ENCODE measurements at places on chromosomes 16 and 17.

DNA sequence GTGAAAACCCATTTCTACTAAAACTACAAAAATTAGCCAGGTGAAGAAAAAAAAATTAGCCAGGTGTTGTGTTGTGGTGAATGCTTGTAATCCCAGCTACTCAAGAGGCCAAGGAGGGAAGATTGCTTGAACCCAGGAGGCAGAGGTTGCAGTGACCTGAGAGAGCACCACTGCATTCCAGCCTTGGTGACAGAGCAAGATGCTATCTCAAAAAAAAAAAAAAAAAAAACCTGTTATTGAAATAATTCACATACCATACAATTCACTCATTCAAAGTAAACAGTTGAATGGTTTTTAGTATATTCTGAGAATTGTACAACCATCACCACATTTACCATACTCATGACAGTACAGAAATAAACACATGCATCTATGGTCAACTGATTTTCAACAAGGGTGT is 31.0 kb downstream of the ZNRF1 start:
- no peak for DNase-seq

DNA sequence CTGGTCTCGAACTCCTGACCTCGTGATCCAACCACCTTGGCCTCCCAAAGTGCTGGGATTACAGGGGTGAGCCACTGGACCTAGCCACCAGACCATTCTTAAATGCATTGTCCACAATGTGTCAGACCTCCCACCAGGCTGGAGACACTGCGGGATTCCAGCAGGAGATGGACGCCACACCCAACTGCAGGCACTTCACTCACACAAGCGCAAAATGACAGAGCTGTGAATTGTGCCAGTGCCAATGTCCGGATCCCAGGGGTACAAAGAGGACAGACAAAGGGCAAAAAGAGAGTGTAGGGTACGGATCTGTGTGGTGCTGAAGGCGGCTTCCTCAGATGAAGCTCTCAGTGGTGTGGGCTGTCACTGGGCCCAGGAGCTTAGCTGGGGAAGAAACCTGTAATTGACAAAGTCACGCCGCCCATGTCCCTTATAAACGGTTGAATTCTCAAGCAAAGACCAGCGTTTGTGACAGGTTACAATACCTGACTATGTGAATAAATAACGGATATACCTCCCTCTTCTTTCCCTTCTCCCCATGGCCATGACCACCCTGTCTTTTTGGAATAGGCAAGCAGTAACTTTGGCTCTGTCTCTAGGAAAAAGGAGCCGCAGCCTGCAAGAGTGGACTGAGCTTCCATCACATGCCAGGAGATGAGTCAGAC is 40.0 kb downstream of the HS3ST3A1 start:
- no peak for DNase-seq

- DNase-seq, result no peak
Observed at GRCh38 chr17:48578616-48579470, 693 bp upstream of the HOXB4 start.

DNA sequence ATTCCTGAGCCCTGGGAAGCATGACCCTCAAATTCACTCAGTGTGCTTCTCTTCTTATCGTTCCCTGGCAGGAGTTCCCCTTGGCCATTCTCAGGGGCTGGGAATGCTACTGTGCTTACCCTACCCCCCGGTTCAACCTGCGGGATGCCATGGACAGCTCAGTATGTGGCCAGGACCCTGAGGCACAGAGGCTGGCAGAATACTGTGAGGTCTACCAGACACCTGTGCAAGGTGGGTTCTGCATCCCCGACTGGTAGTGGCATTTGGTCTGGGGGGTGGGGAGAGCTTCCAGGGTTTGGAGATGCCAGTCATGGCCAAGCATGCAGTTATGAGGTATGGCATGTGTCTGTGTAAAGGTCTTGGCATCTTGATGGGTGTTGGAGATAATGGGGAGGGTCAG is 39.4 kb downstream of the WSCD1 start:
- no peak for DNase-seq

DNA sequence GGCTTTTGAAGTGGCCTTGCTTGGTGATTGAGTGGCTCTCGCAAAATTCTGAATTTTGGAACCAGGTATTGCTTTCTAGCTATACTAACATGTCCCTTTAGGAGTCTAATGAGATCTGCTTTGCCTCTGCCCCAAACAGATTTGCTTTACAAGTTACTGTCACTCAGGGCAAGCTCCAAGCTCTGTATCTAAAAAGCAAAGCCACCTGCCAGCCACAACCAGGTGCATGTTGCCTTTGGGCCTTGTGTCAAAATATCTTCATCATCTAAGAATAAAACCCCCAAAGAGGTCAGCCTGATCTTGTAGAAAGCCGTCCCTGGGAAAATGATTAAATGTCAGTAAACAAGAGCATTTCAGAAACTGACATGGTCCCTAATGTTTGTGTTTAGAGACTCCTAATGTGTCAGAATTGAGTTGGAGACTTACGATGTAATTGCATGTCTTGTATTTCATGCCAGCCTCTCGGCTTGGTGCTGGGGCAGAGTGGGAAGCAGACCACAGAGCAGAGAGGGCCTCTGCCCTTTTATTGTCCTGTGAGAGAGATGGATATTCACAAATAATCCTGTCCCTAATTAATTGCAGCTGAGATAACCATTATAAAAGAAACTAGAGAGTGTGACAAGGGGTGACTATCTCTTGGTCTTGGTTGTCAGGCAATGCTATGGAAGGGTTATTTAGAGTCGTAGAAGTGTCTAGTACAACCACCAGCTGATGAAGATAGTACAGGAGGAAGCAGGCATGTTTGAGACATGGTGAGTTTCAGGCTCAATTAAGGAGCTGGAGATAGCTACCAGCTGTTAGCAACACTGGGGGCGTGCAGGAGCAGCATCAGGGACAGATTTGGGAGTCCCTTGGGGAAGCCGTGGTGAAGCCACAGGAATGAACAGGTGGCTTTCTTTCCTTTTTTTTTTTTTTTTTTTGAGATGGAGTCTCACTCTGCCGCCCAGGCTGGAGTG is 90.7 kb downstream of the PITPNC1 start:
- no peak for DNase-seq

DNA sequence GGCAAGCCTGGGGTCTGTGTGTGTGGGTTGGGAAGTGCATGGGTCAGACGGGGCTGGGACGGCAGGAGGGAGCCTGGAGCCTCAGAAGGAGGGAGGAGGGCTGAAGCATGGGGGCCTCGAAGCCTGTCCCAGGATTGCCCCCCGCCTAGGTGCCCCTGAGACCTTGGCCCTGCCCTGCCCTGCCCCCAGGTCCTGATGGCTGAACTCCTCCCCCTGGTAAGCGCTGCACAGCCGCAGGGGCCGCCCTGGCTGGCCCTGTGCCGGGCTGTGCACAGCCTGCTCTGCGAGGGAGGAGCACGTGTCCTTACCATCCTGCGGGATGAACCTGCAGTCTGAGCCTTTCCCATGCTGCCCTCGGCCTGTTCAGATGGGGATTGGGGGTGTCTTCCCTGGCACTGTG is 4.4 kb downstream of the TEDC2 start:
- DNase-seq, result no peak

DNA sequence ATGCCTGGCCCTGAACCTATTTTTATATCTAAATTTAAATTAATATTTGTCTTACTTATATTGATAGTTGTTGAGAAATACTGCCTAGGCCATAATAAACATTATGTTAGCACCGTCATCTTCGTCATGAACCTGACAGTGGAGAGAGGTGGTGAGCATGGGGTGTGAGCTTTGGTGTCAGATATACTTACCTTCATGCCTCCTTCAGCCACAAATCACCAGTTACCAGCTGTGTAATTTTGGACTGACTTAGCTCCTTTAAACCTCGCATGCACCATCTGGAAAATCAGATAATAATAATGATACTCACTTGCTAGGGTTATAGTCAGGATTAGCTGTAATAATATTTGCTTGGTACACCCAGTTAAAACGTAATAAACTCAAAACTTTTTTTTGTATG is 35.0 kb downstream of the SNX29 start:
- DNase-seq, result no peak

- no peak for DNase-seq
Observed at GRCh38 chr17:61284174-61284573, 115.5 kb upstream of the TBX2 start.

DNA sequence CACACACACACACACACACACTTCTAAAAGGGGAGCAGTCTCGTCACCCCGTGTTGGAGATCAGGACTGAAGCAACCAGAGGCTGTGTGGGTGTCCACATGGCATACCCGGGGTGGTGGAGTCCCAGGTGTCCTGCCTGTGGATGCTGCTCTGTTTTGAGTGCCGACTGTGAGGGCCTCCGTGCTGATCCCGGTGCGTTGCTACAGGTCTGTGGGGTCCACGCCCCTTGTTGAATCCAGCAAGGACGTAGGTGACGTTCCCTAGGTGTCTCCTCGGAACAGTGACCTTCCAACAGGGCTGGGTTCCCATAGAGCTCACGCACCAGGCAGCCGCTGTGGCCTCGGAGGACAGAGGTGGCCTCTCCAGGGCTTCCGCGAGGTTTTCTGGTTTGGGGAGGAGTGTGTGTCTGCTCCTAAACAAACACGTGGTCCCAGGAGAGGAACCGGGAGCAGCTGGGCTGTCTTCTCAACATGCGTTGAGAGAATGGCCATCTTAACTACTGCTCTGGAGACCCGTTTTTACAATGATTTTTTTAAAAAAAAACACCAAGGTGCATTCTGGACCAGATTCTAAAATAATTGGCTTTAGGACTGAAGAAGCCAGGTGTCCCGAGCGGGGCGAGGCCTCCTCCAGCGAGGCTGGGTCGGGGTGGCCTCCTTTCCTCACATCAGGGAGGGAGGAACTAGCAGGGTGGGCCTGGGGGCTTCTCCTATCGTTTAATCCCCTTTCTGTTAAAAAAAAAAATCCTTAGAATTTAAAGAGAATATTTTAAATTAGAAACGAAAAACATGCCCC is 100.6 kb upstream of the ZNF750 start:
- DNase-seq, result no peak

GRCh38 chr17:70365091-70365583 is 195.8 kb downstream of the KCNJ2 start:
- no peak for DNase-seq

- DNase-seq, result no peak
Observed at GRCh38 chr16:47465919-47466630, 4.9 kb downstream of the PHKB start.

- DNase-seq, result no peak
Observed at GRCh38 chr17:16512011-16512410, 20.0 kb upstream of the LRRC75A start.

DNA sequence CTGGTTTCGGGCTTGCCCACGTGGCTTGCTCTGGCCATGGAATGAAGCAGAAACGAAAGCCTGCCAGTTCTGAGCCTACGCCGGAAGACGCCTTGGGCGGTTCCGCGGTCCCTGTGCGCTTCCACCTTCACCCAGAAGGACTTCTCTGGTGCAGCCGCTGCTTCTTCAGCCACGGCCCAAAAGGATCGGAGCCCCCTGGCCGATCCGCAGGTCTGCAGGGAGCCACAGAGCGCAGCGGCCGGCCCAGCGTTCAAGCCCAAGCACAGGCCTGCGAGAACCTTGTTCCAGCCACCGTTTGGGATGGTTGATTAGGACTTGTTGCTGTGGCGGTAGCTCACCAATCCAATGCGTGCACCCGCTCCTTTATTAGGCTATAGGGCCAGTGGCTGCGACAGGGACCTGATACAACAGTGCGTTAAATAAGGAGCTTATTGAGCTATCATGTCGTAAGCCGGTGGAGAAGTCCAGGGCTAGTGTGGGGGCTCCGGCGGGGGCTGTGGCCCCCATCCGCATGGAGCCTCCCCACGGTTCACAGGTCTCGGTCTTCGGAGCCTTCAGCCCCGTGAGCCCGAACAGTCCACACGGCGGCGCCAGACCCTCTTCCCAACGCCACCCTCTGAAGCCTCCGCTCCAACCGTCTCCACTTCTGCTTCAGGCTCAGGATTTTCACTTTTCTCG is 10.2 kb upstream of the MPP2 start:
- peak; percentile 52 for DNase-seq

DNA sequence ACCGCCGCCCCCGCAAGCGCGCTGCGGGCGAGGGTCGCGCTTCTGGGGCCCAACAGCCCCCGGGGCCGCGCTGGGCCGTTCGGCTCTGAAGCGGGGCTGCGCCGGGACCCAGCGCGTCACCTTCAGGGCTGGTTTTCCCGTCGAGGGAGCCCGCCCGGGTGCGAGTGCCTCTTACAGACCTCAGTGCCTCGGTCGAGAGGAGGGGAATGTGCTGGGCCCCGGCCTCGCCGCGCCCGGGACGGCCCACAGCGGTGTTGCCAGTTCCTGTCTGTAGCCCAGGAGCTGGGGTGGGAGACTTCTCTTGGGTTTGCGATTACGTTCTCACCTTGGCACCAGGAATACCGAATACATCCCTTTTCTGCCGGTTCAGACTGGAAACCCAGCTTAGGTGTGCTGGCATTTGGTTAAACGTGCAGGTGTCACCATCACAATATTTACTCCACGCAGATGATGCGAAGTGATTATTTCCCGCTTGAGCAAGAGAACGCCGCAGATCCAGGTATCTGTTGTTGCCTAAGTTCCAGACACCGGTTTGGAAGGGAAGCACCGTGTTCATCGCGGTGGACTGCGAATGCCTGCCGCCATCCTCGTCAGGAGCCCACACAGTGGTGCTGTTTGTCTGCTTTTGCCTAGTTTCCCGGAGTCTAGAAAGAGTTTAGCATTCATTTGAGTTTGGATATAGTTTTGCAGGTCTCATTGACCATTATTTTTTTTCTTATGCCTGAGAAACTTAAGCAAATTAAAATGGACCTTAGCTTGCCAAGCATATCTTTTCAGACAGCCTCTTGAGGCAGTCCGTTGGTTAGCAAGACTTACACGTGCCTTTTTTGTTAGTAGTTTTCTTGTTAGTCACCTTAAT is 914 bp downstream of the MAP1LC3B start:
- peak; percentile 50 for DNase-seq

GRCh38 chr16:17204206-17204605 is 266.6 kb downstream of the XYLT1 start:
- no peak for DNase-seq

DNA sequence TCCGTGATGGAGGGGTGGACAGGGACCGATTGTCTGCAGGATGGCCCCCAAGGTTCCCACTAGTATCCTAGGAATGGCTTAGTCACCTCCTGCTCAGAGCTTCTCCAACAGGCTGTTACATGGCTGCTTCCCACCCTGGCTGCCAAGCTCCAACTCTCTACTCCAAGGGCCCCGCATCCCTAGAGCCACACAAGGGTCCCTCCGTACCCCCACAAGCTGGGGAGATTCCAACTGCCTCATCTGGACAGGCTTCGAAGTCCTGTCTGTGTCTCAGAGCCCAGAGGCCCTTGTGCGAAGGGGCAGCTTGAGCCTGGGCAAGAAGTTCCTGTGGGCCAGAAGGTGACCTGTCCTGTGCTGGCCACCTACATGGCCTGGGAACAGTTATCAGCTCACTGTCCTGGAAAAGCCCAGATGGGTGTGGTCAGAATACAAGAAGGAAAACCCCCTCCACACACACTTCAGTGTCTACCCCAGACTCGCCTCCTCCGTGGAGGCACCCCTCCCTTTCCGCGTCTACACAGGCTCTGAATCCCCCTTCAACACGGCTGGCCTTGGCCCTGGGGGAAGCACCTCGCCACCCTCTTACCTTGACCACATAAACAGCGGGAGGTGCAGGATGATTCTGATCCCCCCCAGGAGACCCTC is 586 bp downstream of the MEAK7 start:
- no peak for DNase-seq

GRCh38 chr16:8080817-8081216 is 509.5 kb downstream of the TMEM114 start:
- DNase-seq, result no peak

Measured in activated CD4-positive, alpha-beta T cell treated with anti-CD3 and anti-CD28 coated beads, Interleukin-2, amount 50 U/mL, for 16 hours (primary cell).